Mesothelial cell of epicardium (in vitro differentiated cells): ENCODE measurements at places on chromosomes 1 and 21. TPM values are rescaled to one million over a fixed set of nuclear protein-coding genes. Genes with fewer than 3 reads are reported as not detected.

GRCh38 chr1:59553371-59553770 lies 256.5 kb downstream of the FGGY start:
- no peak for DNase-seq

GRCh38 chr1:173332026-173332425 lies 124.9 kb upstream of the TNFSF4 start:
- DNase-seq, result no peak

- no peak for DNase-seq
These were observed 74.5 kb downstream of the HIVEP3 start for GRCh38 chr1:41844255-41844654.

DNA sequence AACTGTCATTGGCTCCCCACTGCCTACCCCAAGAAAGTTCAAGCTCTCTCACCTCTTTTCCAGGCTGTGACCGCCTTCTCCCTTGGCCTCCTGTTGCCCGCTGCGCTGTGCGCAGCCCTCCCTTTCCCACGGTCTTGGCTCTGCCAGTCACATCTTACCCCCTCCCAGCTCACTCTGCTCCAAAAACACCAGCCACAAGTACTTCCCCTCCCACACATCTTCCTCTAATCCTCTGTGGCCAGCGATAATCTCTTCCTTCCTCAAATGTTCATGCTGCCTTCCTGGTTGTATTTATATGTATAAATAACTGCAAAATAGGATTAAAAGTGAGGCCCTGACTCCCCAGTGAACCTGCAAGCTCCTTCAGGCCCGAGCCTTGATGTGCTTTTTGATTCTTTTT lies 81.8 kb downstream of the AJAP1 start:
- DNase-seq, result no peak

- DNase-seq, result no peak
These were observed 161.8 kb upstream of the IVNS1ABP start for GRCh38 chr1:185478877-185479276.

DNA sequence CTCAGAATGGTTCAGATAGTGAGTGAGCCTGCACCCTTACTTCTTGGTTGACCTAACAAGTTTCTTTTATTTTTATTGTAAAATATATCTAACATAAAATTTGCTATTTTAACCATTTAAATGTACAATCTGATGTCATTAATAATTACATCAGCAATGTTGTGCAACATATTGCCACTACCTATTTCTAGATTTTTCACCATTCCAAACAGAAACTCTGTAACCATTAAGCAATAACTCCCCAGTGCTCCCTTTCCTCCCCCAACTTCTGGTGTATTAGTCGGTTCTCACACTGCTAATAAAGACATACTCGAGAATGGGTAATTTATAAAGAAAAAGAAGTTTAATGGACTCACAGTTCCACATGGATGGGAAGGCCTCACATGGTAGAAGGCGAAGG lies 76.2 kb upstream of the TENT5C start:
- DNase-seq, result no peak

GRCh38 chr1:166350490-166350889 lies 183.7 kb upstream of the FAM78B start:
- DNase-seq, result no peak

DNA sequence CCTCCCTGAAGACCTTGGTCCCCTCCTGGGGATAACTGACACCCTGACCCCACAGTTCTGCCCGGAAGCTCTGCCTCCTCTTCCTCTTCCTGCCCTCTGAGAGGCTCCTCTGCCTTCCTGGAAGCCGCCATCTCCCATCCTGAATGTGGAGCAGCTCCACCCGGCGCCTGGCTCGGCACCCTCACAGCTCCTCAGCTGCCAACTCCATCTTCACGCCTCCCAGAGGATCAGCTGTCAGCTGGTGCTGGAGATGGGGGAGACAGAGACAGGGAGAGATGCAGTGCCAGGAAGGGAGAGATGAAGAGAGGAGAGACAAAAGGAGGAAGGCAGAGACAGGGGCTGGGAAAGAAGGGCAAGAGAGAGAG lies 210.4 kb upstream of the CSF3R start:
- DNase-seq, result no peak

DNA sequence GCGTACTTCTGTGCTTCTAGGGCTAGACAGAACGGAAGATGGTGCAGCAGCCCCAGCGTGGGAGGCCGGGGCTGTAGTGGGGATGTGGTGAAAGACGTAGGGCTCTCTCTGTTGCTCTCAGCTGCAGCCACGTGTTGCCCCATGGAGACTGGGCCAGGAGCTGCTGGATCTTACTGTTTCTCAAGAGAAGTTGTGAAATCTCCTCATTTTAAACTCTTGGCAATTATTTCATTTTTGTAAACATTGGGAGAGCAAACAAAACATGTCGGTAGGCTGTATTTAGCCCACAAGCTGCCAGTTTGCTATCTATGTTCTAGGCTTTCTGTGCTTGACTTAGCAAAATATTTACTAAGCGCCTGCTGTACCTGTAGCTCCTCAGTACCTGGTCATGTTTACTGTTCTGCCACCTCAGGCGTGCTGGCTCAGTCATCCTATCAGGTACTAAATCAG lies 15.9 kb upstream of the ELOA start:
- no peak for DNase-seq

DNA sequence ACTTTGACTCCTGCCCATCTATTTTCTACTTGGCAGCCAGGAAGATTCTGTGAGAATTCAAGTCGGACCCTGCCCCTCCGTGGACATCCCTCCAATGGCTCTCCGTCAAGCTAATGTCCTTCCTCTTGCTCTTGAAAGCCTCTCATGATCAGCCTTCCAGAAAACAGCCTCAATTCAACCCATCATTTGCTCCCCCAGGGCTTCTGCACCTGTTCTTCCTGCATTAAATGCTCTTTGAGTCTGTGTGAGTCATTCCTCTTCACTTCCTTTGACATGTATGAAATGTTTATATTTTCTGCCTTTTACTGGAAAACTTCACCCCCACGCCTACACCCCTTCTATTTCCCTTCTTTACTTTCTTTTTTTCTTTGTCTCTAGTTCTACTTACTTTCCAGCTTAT lies 734.1 kb upstream of the ZP4 start:
- DNase-seq, result no peak

GRCh38 chr1:86872086-86872485 lies 41.8 kb downstream of the SELENOF start:
- no peak for DNase-seq

- no peak for DNase-seq
These were observed 191.2 kb upstream of the SGIP1 start for GRCh38 chr1:66342707-66343106.

GRCh38 chr1:40651138-40651857 lies 14.2 kb downstream of the RIMS3 start:
- no peak for DNase-seq

GRCh38 chr1:234758851-234759250 lies 148.9 kb upstream of the IRF2BP2 start:
- no peak for DNase-seq

- no peak for DNase-seq
These were observed 52.3 kb upstream of the RAP1GAP start for GRCh38 chr1:21721295-21721985.

- no peak for DNase-seq
These were observed 486 bp upstream of the DSTYK start for GRCh38 chr1:205211839-205212536.

DNA sequence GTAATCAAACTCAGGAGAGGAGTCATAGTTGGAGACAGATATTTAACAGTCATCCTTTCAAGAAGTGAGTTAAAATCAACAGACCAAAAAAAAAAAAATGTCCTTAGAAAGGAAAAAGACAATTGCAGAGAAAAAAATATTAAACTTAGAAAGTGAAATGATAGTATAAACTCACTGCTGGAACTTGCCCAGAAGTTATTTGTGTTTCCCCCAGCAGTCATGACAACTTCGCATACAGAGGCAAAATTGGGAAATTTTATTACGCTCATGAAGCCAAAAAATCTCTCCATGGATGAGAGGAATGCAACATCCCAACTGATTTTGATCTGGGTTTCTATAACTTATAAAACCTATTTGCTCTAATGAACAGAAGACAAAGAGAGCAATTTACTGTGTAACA lies 198.2 kb downstream of the LRRC7 start:
- no peak for DNase-seq

DNA sequence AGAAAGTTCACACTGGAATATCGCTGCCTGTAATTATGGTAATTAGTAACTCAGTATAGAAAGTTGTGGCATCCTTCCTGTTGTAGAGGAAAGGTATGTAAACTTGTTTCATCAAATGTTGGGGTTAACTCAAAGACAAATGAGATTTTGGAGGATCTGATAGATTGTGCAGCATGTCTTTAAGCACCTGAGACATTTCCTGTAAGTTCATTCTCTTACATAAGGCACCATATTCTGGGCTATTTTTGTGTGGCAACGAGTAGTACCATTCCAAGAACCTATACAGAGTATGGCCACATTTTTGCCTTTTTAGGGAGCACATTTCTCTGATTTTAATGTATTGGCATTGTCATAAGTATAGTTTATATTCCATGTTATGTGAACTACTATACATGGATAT lies 88.8 kb downstream of the CDC14A start:
- no peak for DNase-seq

- no peak for DNase-seq
These were observed 633.0 kb downstream of the SMYD3 start for GRCh38 chr1:245873883-245874671.

- no peak for DNase-seq
These were observed 245.6 kb upstream of the ADAMTS5 start for GRCh38 chr21:27212441-27212840.

Gene TNFRSF14
- 1.1 to 1.3 TPM (median 1.2 TPM) in 3 replicates for total RNA-seq

Gene C1orf210
- total RNA-seq, result 3.7 to 5.3 TPM (median 4.2 TPM) in 3 replicates

Gene NR5A2
- total RNA-seq, result 0.25 to 1.2 TPM (median 0.38 TPM) in 3 replicates

Gene PRCC
- 78.4 to 93.9 TPM (median 93.7 TPM) in 3 replicates for total RNA-seq

Gene ASCL5
- not detected in 3 replicates for total RNA-seq

Gene EFNA1
- total RNA-seq, result 92.4 to 94.8 TPM (median 93.1 TPM) in 3 replicates

Gene CELSR2
- 24.9 to 27.1 TPM (median 25.0 TPM) in 3 replicates for total RNA-seq

Gene TMIGD3
- not detected in 3 replicates for total RNA-seq

Gene OR2T29
- not detected in 3 replicates for total RNA-seq

Gene SUCO
- 119 to 122 TPM (median 120 TPM) in 3 replicates for total RNA-seq

Gene SPATA46
- not detected in 3 replicates for total RNA-seq

Gene GNG12
- 40.5 to 43.0 TPM (median 40.5 TPM) in 3 replicates for total RNA-seq
